NCI-H748 treated with DMSO at 0.1 percent for 48 hours (cell line): ENCODE measurements at places on chromosomes 16 and 17.

GRCh38 chr17:78669975-78670518, 92.9 kb upstream of the DNAH17 start:
- DNase-seq: no peak

- no peak for DNase-seq
Measured at GRCh38 chr17:74742153-74742515, 5.1 kb downstream of the RAB37 start.

DNA sequence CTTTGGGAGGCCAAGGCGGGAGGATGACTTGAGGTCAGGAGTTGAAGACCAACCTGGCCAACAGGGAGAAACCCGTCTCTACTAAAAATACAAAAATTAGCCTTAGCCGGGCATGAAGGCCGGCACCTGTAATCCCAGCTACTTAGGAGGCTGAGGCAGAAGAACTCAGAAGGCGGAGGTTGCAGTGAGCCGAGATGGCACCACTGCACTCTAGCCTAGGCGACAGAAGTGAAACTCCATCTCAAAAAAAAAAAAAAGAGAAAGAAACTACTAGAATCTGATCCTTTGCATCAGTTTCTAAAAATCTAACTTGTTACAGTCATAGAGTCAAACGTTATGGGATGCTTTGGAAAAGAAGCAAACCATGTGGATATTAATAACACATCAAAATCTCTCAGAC, 1.6 kb upstream of the PECAM1 start:
- no peak for DNase-seq

- DNase-seq: no peak
Measured at GRCh38 chr16:57950382-57950781, 20.5 kb downstream of the CNGB1 start.

GRCh38 chr17:74777901-74778515, 1.9 kb upstream of the NAT9 start:
- DNase-seq: no peak

DNA sequence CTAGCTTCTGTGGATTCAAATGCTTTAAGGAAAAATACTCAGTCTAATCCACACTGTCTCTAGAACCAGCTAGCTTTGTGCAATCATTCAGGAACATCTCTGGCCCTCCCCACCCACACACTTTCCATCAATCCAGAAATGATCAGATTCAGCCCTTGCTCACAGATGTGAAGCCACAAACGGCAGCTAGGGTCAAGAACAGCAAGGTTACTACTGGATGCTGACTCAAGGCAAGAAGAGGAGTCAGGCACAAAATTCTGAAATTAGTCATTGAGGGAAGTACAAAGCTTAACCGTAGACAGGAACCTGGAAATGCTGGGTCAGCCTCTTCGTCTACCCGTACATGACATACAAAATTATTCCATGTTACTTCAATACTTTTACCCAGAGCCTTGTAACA, 174.6 kb downstream of the CDH13 start:
- no peak for DNase-seq
